ENCODE measurements at places on chromosomes 13 and 19.

GRCh38 chr13:99636728-99637353, 135.6 kb downstream of the TM9SF2 start:
- DNase-seq = no peak

- DNase-seq = no peak
Observed at GRCh38 chr13:37959284-37959683, 89.7 kb upstream of the TRPC4 start.

- DNase-seq = peak; percentile 44
Observed at GRCh38 chr19:13228561-13228960, 78.3 kb downstream of the IER2 start.

DNA sequence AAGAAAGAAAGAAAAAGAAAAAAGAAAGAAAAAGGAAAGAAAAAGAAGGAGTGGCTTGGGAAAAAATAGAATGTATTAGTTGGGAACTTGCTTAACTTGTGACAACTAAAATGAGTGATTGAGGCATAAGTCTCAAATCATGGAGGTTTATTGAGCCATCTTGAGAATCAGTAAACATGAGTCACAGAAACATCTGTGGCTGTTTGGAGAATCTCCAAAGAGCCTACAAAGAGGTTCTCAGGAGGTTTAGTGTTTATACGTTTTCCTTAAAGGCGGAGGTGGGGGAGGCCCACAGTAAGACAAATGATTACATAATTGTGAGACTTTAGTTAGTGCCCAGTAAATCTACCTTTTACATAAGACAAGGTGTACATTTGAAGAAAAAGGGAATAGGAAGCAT, 38.6 kb downstream of the WDR87 start:
- no peak for DNase-seq

DNA sequence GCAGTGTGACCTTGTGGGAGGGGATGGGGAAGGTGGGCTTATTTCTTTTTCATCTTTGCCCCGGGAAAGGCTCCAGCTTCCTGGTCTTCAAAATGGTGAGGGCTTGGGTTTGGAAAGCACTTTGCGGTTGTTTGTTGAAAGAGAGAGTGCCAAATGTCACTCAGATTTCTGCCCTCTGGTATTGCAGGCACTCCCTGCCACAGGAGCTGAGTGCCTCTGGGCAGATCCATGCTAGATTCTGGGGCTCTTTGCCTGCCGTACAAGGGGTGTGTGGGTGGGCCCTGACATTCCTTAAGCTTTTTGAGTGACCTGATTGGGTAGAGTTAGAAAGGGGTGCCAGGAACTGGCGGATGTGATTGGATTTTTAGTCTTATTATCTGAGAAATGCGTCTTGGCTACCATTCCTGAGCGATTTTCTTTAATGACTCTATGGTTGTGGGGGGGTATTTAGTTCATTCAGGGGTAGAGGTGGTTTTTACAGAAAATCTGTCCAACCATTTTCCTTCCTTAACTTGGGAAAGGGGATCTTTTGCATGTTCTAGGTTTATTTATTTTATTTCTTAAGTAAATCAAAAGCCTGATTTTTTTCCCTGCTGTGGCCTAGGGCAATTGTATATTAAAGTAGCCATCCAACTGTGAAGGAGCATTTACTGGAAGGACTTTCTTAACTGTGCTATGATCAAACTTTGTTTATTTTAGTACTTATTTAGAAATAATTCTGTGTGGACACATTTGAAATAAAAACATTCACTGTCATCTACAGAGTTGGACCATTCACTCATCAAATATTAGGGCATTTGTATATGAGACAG, 3.2 kb downstream of the ARHGAP35 start:
- DNase-seq = no peak

DNA sequence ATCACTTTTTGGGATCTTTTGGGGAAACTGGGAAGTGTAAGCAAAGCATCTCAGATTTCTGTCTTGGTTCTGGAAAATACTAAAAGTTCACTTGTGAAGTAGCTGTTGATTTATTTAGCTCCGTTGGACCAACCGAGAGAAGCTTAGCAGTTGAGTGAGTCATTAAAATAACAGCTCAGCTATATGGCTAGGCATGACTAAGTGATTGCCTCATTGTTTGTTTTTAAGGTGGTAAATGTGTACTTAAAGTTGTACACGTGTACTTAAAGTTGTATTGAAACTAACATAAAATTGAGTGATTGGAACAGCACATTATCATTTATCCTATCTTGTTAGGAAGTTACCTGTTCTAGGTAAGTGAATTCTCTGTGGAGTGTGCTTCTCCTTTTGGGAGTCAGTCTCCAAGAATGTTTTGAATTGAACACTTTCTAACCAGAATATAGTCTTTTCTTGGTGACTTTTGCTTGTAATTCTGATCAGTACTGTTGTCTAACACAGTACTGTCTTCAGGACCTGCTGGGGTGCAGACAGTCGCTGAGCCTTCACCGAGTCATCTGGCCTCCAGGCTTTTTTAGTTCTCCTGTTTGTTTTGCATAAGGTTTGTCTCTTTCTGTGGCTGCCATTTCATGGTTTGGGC, 2.9 kb upstream of the DCUN1D2 start:
- DNase-seq = peak; percentile 20

- DNase-seq = no peak
Observed at GRCh38 chr19:3604987-3605343, 1.7 kb downstream of the TBXA2R start.

DNA sequence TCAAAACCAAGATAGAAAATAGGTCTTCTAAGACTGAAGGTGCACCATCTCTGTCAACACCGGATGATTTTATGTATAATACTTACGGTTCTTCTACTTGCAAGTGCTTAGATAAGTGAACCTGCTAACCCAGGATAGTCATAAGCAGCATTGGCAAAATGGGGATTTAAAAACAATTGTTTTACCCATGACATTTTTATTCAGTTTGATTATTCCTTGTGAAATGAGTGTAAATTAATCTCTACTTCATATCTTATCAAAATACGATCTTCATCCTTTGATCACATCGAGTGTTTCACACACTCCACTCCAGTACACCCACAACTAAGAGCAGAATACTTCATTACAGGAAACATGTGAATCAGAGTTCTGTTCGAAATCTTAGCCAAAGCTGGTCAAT, 23.0 kb upstream of the MTRF1 start:
- no peak for DNase-seq

- no peak for DNase-seq
Observed at GRCh38 chr19:45035755-45036154, 3.1 kb upstream of the CLASRP start.
